Upper lobe of right lung (tissue), 1 donor: ENCODE measurements at places on chromosomes 2 and 18.

- no peaks in the 10 kb centered on the region for H3K36me3 ChIP-seq
- no peak for DNase-seq
- H3K4me1 ChIP-seq = peaks cover 26% of the 10 kb centered on the region
- H3K27me3 ChIP-seq = no peaks in the 10 kb centered on the region
Observed at GRCh38 chr2:28047681-28048080, 157.2 kb downstream of the BABAM2 start.

GRCh38 chr2:213806125-213806726 is 522.0 kb downstream of the SPAG16 start:
- no peaks in the 10 kb centered on the region for H3K4me1 ChIP-seq
- H3K4me3 ChIP-seq = no peak overlapping the region
- no peaks in the 10 kb centered on the region for H3K36me3 ChIP-seq
- no peak for DNase-seq
- no peaks in the 10 kb centered on the region for H3K27me3 ChIP-seq
- no peak overlapping the region for H3K27ac ChIP-seq

GRCh38 chr2:173076581-173077345 is 1.1 kb downstream of the MAP3K20 start:
- H3K36me3 ChIP-seq = no peaks in the 10 kb centered on the region
- DNase-seq = peak; percentile 80
- H3K4me1 ChIP-seq = peaks cover 14% of the 10 kb centered on the region
- H3K4me3 ChIP-seq = peak overlapping the region; percentile 73

- DNase-seq = no peak
- H3K27me3 ChIP-seq = no peaks in the 10 kb centered on the region
- no peaks in the 10 kb centered on the region for H3K4me1 ChIP-seq
- H3K36me3 ChIP-seq = no peaks in the 10 kb centered on the region
- H3K27ac ChIP-seq = no peak overlapping the region
- H3K4me3 ChIP-seq = no peak overlapping the region
Observed at GRCh38 chr18:67132919-67133318, 383.6 kb downstream of the DSEL start.

- no peak for DNase-seq
- H3K4me1 ChIP-seq = no peaks in the 10 kb centered on the region
- H3K27me3 ChIP-seq = no peaks in the 10 kb centered on the region
- H3K27ac ChIP-seq = no peak overlapping the region
- H3K4me3 ChIP-seq = no peak overlapping the region
Observed at GRCh38 chr2:179814050-179814449, 47.4 kb downstream of the ZNF385B start.

DNA sequence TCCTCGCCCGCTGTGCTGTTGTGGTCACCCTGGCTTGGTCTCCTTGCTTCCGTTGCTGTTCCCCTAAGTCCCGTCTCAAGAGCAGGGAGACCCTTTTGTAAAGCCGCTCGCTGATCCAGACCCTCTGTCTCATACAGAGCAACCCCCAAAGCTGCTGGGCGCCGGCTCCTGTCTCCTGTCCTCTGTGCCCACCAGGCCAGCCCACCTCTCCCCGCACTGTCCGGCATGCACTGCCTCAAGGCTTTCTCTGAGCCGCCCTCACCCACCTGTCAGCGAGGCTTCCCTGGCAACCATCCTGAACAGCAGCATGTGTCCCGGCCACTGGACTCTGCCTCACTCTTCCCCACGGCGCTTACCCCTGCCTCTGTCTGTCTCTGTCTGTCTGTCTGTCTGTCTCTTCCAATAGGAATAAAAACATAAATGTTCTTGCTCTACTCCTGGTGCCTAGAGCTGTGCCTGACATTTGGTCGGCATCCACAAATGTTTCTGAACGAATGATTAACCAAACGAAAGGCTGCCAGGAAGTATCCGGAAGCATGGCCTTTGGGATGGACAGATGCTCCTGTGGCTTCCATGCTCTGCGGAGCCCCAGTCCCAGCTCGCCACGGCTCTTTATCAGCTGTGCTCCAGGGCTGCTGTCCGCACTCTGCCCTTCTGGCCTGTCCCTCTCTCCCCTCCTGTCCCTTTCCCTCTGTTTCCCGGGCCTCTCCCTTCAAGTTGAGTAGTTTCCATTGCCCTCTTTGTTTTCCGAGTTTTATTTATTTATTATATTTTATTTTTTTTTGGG is 7.8 kb downstream of the COLEC11 start:
- H3K36me3 ChIP-seq = no peaks in the 10 kb centered on the region
- H3K27ac ChIP-seq = no peak overlapping the region
- DNase-seq = no peak
- H3K4me1 ChIP-seq = no peaks in the 10 kb centered on the region

GRCh38 chr2:100042562-100042961 is 99.8 kb downstream of the AFF3 start:
- no peaks in the 10 kb centered on the region for H3K36me3 ChIP-seq
- H3K4me1 ChIP-seq = no peaks in the 10 kb centered on the region
- no peak for DNase-seq
- no peak overlapping the region for H3K27ac ChIP-seq
- H3K27me3 ChIP-seq = no peaks in the 10 kb centered on the region

DNA sequence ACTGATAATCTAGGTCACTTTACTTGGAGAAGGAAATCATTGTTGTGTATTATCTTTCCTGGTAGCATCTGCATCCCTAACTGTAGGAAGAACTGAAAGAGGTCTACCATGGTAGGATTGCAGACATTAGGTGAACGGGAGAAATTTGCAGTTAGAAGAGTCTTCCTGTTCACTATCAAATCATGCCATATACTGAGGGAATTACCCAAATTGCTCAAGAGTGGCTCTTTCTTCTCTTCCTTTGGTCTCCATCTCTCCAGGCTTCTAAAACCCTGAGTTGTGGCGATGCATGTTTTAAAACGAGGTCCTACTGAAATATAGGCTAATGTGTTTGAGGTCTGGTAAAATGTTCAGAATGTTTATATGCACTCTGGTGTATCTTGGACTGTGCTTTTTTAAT is 85.3 kb upstream of the HK2 start:
- H3K36me3 ChIP-seq = no peaks in the 10 kb centered on the region
- H3K4me3 ChIP-seq = no peak overlapping the region
- no peaks in the 10 kb centered on the region for H3K27me3 ChIP-seq
- H3K27ac ChIP-seq = no peak overlapping the region
- no peak for DNase-seq

DNA sequence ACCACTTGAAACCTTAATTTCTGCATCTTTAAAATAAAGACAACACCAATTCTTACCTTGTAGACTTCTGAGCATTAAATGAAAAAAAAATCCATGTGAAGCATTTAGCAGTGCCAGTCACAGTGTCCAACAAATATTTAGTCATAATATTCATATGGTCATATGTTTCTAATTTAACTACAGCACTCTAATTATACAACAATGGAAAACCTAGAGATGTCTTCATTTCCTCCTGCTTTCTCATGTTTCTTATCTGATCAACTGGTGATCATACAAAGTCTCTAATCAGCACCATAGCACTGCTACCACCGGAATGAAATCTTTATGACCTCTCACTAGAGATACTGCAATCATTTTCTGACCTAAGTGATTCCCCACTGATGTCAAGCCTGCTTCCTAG is 10.2 kb upstream of the SCN3A start:
- no peaks in the 10 kb centered on the region for H3K27me3 ChIP-seq
- DNase-seq = no peak
- H3K4me1 ChIP-seq = no peaks in the 10 kb centered on the region
- H3K4me3 ChIP-seq = no peak overlapping the region

- DNase-seq = no peak
- H3K36me3 ChIP-seq = peaks cover 55% of the 10 kb centered on the region
- no peak overlapping the region for H3K27ac ChIP-seq
- no peaks in the 10 kb centered on the region for H3K4me1 ChIP-seq
- no peak overlapping the region for H3K4me3 ChIP-seq
Observed at GRCh38 chr2:15412779-15413178, 148.4 kb downstream of the NBAS start.

- H3K4me1 ChIP-seq = no peaks in the 10 kb centered on the region
- H3K27me3 ChIP-seq = no peaks in the 10 kb centered on the region
- H3K36me3 ChIP-seq = no peaks in the 10 kb centered on the region
- H3K4me3 ChIP-seq = no peak overlapping the region
- no peak overlapping the region for H3K27ac ChIP-seq
Observed at GRCh38 chr2:3644246-3644525, 13.8 kb upstream of the ALLC start.

DNA sequence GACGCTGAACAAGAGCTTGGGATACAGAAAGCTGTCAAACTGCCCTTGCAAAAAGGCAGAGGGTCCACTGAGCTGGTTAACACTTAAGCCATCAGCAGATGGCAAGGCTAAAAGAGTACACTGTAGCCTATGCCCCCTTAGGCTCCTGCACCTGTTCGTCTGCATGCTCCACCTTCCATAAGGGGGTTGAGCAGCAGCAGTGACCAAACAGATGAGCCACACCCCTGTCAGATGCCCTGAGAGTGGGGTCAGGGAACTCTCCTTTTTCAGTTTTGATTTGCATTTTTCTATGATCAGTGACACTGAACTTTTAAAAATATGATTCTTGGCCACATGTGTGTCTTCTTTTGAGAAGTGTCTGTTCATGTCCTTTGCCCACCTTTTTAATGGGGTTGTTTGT is 402.5 kb upstream of the FAM98A start:
- no peak for DNase-seq
- H3K4me1 ChIP-seq = no peaks in the 10 kb centered on the region
- no peak overlapping the region for H3K4me3 ChIP-seq
- no peaks in the 10 kb centered on the region for H3K36me3 ChIP-seq

- no peak overlapping the region for H3K27ac ChIP-seq
- H3K4me1 ChIP-seq = peaks cover 46% of the 10 kb centered on the region
- H3K27me3 ChIP-seq = no peaks in the 10 kb centered on the region
- peaks cover 6% of the 10 kb centered on the region for H3K36me3 ChIP-seq
Observed at GRCh38 chr2:9547262-9547991, 8.2 kb downstream of the ADAM17 start.

DNA sequence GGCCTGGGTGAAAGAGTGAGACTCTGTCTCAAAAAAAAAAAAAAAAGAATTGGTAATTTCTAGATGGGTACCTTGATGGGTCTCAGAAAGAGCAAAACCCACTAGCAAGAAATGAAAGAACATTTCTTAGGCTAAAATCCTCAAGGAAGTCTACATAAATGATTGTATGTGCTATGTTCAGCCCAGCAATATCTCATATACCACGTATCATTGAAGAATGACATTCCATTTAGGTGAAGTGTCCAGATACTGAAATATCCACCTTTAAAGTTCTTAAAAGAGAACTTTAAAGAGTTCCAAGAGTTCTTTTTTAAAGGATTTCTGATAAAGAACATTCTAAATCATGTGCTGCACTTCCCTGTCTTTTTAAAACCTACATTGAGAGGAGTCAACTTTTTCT is 19.2 kb downstream of the NRP2 start:
- no peak for DNase-seq
- H3K4me3 ChIP-seq = no peak overlapping the region
- H3K27me3 ChIP-seq = no peaks in the 10 kb centered on the region
- H3K36me3 ChIP-seq = no peaks in the 10 kb centered on the region

GRCh38 chr2:191789796-191790195 is 57.1 kb downstream of the CAVIN2 start:
- no peaks in the 10 kb centered on the region for H3K4me1 ChIP-seq
- no peaks in the 10 kb centered on the region for H3K36me3 ChIP-seq
- H3K4me3 ChIP-seq = no peak overlapping the region
- no peak overlapping the region for H3K27ac ChIP-seq
- no peak for DNase-seq

DNA sequence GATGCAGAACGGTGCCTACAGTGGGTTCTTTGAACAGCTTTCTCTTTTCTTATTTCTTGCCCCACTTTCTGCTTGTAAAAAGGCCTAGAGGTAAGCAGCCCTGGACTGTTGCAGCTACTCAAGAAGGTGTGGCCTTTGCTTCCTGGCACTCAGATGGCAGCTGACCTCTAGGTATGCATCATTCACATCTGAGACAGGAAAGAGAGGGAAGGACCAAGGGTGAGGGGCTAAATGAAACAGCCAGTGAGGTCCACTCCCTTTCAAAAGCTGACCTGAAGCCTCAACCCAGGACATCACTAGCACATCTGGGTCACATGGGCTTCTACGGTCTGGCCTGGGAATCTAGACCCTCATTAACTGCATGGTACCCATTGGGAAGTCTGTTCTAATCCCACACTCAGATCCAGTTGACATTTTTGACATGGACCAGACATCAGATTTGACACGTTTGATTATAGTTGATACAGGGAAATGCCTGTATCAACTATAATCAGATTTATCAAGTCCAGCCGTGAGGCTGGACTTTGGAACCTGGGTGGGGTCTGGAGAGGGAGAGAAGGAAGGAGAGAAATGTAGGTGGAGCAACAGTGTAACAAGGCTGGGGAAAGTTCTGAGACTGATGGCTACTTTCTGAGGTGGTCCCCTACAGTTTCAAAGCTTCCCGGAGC is 60.2 kb downstream of the E2F6 start:
- peak overlapping the region; percentile 62 for H3K27ac ChIP-seq
- H3K27me3 ChIP-seq = no peaks in the 10 kb centered on the region

DNA sequence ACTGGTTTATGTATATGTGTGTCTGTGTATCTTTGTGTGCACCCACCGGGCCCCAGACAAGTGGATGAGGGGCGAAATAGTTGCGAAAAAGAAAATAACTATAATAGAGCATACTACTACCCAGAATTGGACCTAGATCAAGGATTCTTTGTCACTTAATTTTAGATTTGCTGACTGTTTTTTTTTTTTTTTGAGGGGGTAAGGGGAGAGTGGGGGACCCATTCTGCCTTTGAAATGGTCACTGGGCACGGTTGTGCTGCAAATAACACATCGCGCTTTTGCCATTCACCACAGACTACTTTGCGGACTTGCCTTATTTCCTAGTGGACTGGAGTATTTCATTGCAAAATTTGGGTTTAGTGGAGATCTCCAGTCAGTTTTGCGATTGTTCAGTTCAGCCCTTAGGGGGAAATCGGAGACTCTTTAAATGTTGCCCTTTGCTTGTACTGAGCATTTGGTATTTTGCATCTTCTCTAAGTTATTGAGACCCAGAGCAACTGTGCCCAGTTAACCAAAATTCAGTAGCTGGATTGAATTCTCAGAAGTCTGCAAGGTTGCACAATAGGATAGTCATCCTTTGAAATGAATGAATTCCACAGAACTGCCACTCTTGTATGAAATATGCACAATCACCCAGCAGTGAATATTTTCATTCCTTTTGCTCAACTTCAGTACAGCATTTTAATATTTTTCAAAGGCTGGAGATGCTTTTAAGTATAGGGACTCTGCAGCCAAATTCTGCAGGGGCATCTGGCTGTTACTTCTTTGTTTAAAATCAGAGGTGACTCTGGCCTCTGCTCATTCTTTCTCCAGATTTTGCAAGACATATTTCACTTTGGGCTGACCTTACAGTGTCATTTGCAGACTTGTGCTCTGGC is 2.9 kb downstream of the TRIB2 start:
- no peaks in the 10 kb centered on the region for H3K27me3 ChIP-seq
- H3K4me1 ChIP-seq = peaks cover 42% of the 10 kb centered on the region
- H3K4me3 ChIP-seq = peak overlapping the region; percentile 93
- H3K27ac ChIP-seq = peak overlapping the region; percentile 90
- H3K36me3 ChIP-seq = peaks cover 17% of the 10 kb centered on the region

DNA sequence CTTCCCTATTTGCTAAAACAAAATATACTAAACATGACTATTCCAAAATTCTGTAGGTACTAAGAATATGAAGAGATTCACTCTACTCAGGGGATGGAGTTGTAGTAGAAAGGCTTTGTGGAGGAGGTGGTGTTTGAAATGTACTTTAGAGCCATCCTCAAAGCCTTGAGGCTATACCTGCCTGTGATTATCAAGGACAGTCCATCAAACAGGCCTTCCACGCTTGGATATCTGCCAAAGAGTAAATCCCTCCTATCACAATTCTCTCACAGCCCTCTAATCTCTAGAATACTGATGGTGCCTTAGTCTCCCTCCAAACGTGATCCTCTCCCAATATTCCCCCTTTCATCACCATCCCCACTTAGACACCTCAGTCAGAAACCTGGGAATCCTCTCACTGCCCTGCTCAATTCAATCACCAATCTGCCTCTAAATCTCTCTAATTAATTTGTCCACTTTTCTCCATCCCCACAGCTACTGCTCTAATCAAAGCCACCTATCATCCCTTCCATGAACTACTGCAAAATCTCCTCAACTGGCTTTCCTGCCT is 13.1 kb downstream of the SOS1 start:
- no peak overlapping the region for H3K27ac ChIP-seq
- H3K4me3 ChIP-seq = no peak overlapping the region
